ENCODE measurements at places on chromosomes 12 and 14.

DNA sequence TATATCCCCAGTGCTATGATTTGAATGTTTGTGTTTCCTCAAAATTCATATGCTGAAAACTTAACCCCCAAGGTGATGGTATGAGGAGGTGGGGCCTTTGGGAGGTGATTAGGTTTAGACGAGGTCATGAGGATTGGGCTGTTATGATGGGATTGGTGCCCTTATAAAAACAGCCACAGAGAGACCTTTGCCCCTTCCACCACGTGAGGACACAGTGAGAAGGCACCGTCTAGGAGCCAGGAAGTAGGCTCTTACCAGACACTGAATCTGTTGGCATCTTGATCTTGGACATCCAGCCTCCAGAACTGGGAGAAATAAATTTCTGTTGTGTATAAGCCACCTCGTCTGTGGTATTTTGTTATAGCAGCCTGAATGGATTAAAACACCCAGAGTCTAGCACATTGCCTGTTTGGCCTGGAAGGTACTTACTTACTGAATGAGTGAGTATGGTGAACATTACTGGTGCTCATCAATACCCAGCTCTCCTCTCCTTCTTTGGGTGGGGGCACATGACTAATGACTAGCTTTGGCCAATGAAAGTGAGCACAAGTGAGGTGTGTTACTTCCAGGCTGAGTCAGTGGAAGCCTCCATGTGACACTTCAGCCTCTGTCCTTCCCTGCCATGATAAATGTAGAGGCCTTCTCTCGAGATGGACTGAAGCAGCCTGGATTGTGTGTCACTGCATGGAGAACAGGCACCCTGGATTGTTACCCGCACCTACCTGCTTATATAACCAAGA is 72.4 kb upstream of the CHST11 start:
- no peak for DNase-seq

DNA sequence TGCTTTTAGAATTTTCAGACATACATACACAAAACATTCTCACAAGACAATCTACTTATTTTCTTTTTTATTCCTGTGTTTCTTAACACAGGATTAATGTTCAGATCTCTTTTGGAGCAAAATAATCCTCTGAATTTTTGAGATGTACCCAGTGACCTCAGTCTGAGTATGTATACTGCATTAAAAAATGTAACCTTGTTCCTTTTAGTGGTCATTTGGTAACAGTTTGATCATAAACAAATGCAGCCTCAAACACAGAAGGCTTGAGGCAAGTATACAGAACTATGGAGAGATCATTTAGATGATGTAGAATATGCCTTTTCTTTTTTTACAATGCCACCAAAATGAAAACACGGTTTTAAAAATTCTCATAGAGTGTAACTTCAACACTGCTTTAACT is 9.7 kb downstream of the HIF1A start:
- DNase-seq = no peak

GRCh38 chr12:132806857-132807256 is 21.8 kb downstream of the GOLGA3 start:
- no peak for DNase-seq

DNA sequence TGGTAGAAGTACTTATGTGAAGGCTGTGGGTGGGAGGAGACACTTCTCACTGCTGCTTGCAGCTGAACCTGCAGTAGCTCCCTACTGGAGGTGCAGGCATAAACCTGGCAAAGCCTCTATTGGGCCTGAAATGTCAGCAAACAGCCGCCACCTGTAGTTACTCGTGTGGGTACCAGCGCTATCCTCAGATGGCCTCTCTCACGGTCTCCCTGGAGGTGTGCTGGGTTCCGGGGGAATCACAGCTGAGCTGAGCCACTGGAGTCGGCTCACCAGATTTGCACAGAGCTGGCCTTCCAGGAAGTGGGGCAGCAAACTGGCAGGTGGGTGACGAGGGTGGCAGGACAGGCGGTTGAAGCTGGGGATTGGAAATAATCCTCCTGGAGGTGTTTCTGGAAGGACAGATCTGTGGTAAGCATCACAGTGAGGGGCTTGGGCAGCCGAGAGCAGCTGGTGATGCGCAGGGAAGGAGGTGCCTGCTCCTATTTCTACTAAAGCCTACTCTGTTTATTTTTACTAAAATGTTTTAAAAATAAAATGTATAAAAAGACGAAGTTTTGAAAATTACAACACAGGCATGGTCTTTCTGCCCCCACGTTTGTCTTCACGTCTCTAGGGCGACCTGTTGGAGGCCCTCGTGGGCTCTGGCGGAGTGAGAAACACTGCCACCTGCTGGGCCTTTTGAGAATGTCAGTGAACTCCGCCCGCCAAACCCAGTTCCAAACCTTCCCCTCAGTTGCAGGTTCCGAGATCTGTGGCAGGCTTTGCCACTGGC is 67.8 kb upstream of the PLEKHG3 start:
- DNase-seq = peak; percentile 50

GRCh38 chr12:119274636-119275065 is 59.9 kb upstream of the CCDC60 start:
- DNase-seq = no peak

GRCh38 chr14:44961151-44961553 is 595 bp downstream of the KLHL28 start:
- DNase-seq = peak; percentile 21

DNA sequence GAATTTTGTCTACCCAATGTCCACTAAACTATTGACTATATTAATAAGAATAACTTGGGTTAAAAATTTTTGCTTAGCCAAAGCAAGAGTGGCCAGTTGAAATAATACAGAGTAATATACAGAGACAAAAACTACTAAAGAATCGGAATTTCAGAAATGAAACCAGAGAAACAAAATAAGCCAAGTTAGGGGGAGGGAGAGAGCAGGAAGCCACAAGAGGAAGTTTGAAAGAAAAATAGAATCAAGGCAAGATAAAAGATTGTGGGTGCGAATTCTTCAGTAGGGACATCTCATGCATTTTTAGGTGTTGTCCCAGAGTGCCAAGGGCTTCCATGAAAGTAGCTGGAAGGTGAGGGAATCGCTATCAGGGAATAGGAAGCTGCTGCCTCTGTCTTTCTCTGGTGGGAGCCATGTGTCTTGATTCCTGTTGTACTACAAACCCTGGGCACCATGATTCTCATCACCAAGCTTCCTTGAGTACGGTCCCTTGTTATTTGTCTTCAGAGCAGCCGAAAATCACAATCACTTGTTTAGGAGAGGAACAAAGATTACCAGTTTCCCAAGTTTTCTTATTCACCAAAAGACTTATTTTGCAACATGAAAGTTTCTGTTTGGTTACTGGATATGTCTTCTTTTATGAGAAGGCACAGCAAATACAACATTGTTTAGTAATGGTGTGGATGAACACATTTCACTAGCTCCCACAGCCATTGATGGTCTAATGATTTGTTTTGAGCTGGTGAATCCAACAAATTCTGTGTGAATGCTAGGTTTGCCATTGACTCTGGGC is 16.7 kb downstream of the NEUROD4 start:
- DNase-seq = no peak

GRCh38 chr12:61758661-61759060 is 501.5 kb upstream of the USP15 start:
- no peak for DNase-seq

DNA sequence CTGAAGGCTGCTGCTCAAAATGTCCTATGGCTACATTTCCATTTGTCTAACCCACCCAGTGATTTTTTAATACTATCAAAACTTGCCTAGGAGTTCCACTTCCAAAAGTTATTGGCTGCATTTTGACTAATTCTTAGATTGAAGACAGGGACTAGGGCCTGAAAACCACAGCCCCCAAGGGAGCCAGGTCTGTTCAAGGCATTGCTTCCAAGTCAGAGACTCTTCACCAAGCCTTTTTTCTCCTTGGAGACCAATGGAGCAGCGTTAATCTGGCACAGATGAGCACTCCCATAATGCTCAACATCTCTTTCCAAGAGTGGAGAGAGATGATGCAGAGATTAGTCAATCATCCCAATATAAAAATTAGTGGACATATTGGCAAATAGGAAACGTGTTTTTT is 112.5 kb upstream of the HIF1A start:
- DNase-seq = no peak

DNA sequence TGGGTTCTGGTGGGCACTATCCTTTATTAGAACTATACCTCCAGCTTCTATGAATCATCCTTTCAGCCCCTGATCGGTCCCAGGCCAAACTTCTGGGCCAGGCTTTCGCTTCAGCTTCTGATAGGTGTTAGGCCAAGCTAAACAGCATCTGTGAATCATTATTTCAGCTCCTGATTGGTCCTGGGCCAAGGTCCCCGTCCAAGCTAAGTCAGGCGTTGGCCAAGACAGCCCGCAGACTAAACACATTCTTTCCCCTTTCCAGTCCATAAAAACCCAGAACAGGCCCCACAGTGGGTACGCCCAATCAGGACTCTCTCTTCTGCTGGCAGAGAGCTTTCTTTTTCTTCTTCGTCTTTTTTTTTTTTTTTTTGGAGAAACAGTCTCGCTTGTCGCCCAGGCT is 1808.9 kb upstream of the SEL1L start:
- no peak for DNase-seq

Data from stimulated activated CD8-positive, alpha-beta memory T cell treated with anti-CD3 and anti-CD28 coated beads, Interleukin-7, amount 100 ng/mL, for 1 hour (primary cell).